Tibial nerve (tissue), 4 donors: ENCODE measurements at places on chromosomes 6 and 20.

DNA sequence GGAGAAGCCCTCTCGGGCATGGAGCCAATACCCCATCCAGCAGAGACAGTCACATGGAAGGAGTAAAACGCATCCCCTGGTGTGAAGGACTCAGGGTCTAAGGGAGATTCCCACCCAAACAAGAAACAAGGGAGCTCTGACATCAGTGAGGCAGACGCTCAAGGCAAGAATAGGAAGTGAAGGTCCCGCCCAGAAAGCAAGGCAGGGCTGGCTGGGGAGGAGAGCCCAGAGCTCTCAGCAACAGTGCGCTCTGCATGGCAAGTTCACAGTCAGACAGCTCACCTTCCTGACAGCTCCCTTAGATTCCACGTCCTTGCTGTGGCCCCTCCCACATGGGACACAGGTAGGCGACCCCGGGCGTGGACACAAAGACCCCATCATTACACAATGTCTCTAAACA lies 85.6 kb downstream of the TTLL2 start:
- H3K36me3 ChIP-seq: no peaks in the 10 kb centered on the region
- H3K27me3 ChIP-seq: no peaks in the 10 kb centered on the region
- H3K4me1 ChIP-seq: no peaks in the 10 kb centered on the region
- no peak overlapping the region for H3K27ac ChIP-seq
- no peak overlapping the region for H3K4me3 ChIP-seq

DNA sequence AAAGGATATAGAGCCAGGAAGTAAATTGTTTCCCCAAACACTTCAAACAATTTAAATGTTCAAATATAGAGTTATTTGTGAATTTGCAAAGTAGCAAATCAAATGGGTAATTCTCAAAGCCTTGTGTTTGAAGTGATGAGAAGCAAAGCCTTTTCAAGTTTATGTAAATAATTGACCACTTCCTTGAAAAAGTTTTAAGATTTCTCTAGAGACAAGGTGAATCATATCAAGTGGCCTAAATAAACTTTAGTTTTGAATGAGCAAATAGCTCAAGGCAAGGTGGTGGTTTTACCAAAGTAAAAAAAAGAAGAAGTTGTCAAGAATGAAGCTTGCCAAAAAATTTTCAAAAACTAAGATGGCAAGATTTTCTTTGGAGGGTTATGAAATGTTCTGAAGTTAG lies 42.6 kb upstream of the IFNGR1 start:
- no peaks in the 10 kb centered on the region for H3K27me3 ChIP-seq
- H3K36me3 ChIP-seq: no peaks in the 10 kb centered on the region
- no peak for DNase-seq

DNA sequence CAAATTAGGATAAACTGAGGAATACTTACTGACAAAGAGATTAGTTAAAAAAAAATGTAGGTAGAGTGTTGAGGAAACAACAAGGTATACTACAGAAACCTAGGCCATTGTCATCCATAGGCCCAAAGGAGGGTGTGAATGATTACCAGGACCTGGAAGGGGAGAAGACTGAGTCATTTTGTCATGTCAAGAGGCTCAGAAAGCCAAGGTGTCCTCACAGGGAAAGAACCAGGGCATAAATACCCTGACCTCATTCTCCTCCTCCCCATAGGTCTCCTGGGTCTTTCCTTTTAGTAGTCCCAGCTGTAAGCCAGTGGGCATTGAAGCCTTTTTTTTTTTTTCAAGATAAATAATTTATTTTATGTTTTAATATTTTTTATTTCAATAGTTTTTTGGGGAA lies 582.1 kb upstream of the JAG1 start:
- H3K36me3 ChIP-seq: no peaks in the 10 kb centered on the region
- H3K4me3 ChIP-seq: no peak overlapping the region
- DNase-seq: no peak
- no peaks in the 10 kb centered on the region for H3K27me3 ChIP-seq
- H3K4me1 ChIP-seq: no peaks in the 10 kb centered on the region
- H3K27ac ChIP-seq: no peak overlapping the region

- no peak overlapping the region for H3K27ac ChIP-seq
- DNase-seq: no peak
- H3K4me1 ChIP-seq: no peaks in the 10 kb centered on the region
- H3K4me3 ChIP-seq: no peak overlapping the region
- H3K36me3 ChIP-seq: no peaks in the 10 kb centered on the region
Observed at GRCh38 chr6:105449756-105450390, 47.0 kb upstream of the PREP start.

GRCh38 chr6:85364344-85364743 lies 85.5 kb upstream of the NT5E start:
- H3K36me3 ChIP-seq: no peaks in the 10 kb centered on the region
- no peak overlapping the region for H3K27ac ChIP-seq
- DNase-seq: no peak
- H3K4me3 ChIP-seq: no peak overlapping the region

DNA sequence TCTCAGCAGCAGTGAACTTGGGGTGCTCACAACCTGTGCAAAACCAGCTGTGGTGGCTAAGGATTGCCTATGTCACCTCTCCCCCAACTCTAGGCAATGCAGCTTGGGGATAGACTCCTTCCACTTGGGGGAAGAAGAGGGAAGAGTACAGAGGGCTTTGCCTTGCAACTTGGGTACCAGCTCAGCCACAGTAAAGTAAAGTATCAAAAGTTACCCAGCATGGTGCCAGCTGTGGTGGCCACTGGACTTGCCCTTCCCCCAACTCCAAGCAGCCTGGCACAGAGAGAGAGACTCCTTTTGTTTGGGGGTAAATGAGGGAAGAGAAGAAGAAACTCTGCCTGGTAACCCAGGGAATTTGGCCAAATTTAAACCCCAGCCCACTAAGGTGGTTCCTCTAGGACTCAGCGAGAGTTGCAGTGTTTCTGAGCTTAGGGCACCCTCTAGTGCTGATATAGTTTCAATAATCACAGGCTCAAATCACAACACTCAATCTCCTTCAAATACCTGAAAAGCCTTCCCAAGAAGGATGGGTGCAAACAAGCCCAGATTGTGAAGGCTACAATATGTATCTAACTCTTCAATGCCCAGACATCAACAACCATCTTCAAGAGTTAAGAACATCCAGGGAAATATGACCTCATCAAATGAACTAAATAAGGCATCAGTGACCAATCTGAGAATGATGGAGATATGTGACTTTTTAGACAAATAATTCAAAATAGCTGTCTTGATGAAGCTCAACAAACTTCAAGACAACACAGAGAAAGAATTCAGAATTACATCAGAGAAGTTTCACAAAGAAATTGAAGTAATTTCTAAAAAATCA lies 7.6 kb upstream of the DEFB129 start:
- no peaks in the 10 kb centered on the region for H3K4me1 ChIP-seq
- H3K4me3 ChIP-seq: no peak overlapping the region
- H3K27ac ChIP-seq: no peak overlapping the region

GRCh38 chr6:44480097-44480541 lies 92.6 kb downstream of the CDC5L start:
- H3K4me1 ChIP-seq: no peaks in the 10 kb centered on the region
- H3K27ac ChIP-seq: no peak overlapping the region
- H3K36me3 ChIP-seq: no peaks in the 10 kb centered on the region

DNA sequence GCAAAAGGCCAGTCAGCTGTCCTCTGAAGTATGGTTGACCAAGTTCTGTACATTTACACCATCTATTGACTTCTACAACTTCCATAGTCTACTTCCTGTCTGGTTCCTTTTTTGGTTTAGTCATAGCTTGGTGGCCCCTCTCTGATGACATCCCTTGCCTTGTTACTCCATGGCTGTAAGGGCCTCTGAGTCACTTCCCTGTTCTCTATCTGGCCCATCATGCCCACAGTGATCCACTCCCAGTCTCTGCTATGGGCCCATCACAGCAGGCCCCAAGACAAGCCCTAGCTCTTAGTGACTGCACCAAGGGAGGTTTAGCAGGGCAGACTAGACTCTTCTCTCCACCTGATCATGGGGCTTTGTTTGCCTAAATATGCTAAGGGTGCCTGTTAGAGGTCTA lies 441.6 kb downstream of the HACE1 start:
- DNase-seq: no peak
- no peaks in the 10 kb centered on the region for H3K36me3 ChIP-seq
- H3K4me1 ChIP-seq: no peaks in the 10 kb centered on the region
- no peak overlapping the region for H3K4me3 ChIP-seq
- no peak overlapping the region for H3K27ac ChIP-seq

GRCh38 chr20:32501709-32502108 lies 83.4 kb downstream of the NOL4L start:
- H3K4me1 ChIP-seq: no peaks in the 10 kb centered on the region
- DNase-seq: no peak
- H3K27me3 ChIP-seq: no peaks in the 10 kb centered on the region
- no peak overlapping the region for H3K4me3 ChIP-seq
- no peaks in the 10 kb centered on the region for H3K36me3 ChIP-seq

DNA sequence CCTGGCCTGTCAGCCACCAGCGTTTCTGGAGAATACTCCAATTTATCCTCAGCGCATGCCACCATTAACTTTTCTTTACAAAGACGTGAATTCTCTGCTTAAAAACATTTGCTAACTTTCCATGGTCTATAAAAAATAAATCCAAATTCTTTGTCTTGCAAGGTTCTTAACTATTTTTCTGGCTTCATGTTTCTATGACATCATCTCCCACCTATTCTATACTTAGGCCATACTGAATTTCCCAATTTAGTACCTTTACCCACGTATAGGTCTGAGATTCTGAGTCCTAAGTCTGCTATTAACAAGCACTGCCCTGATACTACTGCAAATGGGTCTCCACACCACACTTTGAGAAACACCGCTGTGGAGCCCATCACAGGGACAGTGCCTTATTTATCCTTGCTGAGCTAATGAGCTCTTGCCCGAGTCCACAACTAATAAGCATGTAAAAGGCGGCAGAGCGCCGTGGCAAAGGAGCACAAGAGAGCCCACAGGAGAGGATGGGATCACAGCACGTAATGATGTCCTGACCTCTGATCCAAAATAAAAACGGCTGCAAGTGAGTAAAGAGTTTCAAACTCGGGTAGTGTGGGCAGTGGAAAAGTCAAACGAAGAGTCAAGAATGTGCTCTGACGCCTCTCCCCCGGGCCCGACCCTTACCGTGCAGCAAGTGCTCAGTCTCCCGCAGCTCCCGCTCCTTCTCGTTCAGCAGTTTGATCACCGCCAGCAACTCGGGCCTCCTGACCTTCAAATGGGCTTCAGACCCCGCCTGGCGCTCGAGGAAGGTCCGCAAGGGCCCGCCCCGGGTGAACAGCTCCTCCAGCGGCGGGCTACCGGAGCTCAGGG lies 519 bp downstream of the MTRF1L start:
- DNase-seq: no peak
- H3K4me1 ChIP-seq: peaks cover 16% of the 10 kb centered on the region
- peak overlapping the region; percentile 66 for H3K4me3 ChIP-seq
- H3K36me3 ChIP-seq: peaks cover 9% of the 10 kb centered on the region
- H3K27me3 ChIP-seq: no peaks in the 10 kb centered on the region

GRCh38 chr6:89787660-89788328 lies 31.8 kb downstream of the MDN1 start:
- no peak overlapping the region for H3K4me3 ChIP-seq
- H3K4me1 ChIP-seq: no peaks in the 10 kb centered on the region
- H3K36me3 ChIP-seq: peaks cover 7% of the 10 kb centered on the region
- DNase-seq: no peak
- H3K27ac ChIP-seq: no peak overlapping the region
- H3K27me3 ChIP-seq: no peaks in the 10 kb centered on the region

- H3K4me3 ChIP-seq: no peak overlapping the region
- no peaks in the 10 kb centered on the region for H3K4me1 ChIP-seq
- H3K36me3 ChIP-seq: peaks cover 19% of the 10 kb centered on the region
- no peak for DNase-seq
- H3K27me3 ChIP-seq: no peaks in the 10 kb centered on the region
- H3K27ac ChIP-seq: no peak overlapping the region
Observed at GRCh38 chr6:121142093-121142492, 192.2 kb downstream of the TBC1D32 start.

GRCh38 chr20:50848341-50848808 lies 53.5 kb downstream of the BCAS4 start:
- DNase-seq: no peak
- peak overlapping the region; percentile 10 for H3K4me3 ChIP-seq
- H3K27me3 ChIP-seq: no peaks in the 10 kb centered on the region
- no peak overlapping the region for H3K27ac ChIP-seq
- H3K4me1 ChIP-seq: peaks cover 5% of the 10 kb centered on the region

GRCh38 chr6:142947714-142948480 lies 2.9 kb upstream of the HIVEP2 start:
- H3K27ac ChIP-seq: peak overlapping the region; percentile 99
- no peak for DNase-seq
- no peaks in the 10 kb centered on the region for H3K27me3 ChIP-seq
- peak overlapping the region; percentile 93 for H3K4me3 ChIP-seq
- no peaks in the 10 kb centered on the region for H3K36me3 ChIP-seq

GRCh38 chr6:139418481-139419132 lies 44.2 kb upstream of the CITED2 start:
- H3K36me3 ChIP-seq: no peaks in the 10 kb centered on the region
- H3K27ac ChIP-seq: no peak overlapping the region
- DNase-seq: no peak
- H3K27me3 ChIP-seq: no peaks in the 10 kb centered on the region

- no peak overlapping the region for H3K4me3 ChIP-seq
- no peak overlapping the region for H3K27ac ChIP-seq
- no peaks in the 10 kb centered on the region for H3K36me3 ChIP-seq
- no peaks in the 10 kb centered on the region for H3K27me3 ChIP-seq
- H3K4me1 ChIP-seq: no peaks in the 10 kb centered on the region
Observed at GRCh38 chr6:352896-353470, 38.6 kb upstream of the IRF4 start.

DNA sequence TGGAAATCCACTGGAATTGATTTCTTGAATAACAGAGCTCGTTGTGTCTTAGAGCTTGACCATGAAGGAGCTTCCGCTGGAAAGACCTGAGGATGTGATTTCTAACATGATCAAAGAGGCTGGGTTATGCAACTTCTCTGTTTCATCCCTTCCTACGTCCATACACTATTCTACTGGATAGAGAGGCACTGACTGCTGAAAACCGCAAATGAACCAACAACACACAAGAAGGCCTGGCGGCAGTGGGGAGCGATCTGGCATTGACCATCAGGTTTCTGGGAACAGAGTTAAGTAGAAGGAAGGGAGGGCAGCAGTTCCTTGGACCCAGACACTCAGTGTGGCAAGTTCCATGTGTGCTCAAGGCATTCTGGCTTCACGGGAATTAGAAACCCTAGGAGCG lies 13.3 kb downstream of the LRRN4 start:
- H3K27ac ChIP-seq: no peak overlapping the region
- no peaks in the 10 kb centered on the region for H3K27me3 ChIP-seq
- no peak for DNase-seq
- H3K36me3 ChIP-seq: peaks cover 76% of the 10 kb centered on the region
- H3K4me3 ChIP-seq: no peak overlapping the region

- H3K36me3 ChIP-seq: no peaks in the 10 kb centered on the region
- no peak overlapping the region for H3K4me3 ChIP-seq
- no peaks in the 10 kb centered on the region for H3K4me1 ChIP-seq
- no peak for DNase-seq
Observed at GRCh38 chr20:14259689-14260088, 77.7 kb downstream of the FLRT3 start.

- H3K27me3 ChIP-seq: no peaks in the 10 kb centered on the region
- no peaks in the 10 kb centered on the region for H3K36me3 ChIP-seq
- no peaks in the 10 kb centered on the region for H3K4me1 ChIP-seq
- DNase-seq: no peak
- H3K27ac ChIP-seq: no peak overlapping the region
- H3K4me3 ChIP-seq: no peak overlapping the region
Observed at GRCh38 chr6:25481267-25481666, 170.7 kb upstream of the SCGN start.
